ENCODE measurements at places on chromosomes 3 and 15. TPM values are rescaled to one million over a fixed set of nuclear protein-coding genes. Genes with fewer than 3 reads are reported as not detected.

- DNase-seq: no peak
Observed at GRCh38 chr3:177885063-177885462, 651.2 kb upstream of the KCNMB2 start.

LYZL4 gene
- not detected for total RNA-seq

PLSCR4 gene
- total RNA-seq: 3.8 TPM

DNA sequence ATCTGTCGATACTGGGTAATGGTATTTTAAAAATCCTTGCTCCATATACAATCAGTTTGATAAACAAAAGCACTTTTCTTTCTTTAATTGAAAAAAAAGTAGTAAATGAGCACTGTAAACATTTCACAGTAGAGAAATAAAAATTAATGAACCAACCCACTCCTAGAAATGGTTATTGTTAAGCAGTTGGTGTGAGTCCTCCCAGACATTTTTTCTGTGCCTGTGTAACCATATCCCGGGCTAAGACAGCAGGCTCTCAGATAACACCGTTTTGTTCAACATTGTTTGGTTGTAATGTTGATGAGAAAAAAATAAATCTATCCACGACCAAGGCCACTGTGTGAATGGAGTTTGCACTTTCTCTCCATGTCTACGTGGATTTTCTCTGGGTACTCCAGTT, 42.6 kb downstream of the PXK start:
- no peak for DNase-seq

DNA sequence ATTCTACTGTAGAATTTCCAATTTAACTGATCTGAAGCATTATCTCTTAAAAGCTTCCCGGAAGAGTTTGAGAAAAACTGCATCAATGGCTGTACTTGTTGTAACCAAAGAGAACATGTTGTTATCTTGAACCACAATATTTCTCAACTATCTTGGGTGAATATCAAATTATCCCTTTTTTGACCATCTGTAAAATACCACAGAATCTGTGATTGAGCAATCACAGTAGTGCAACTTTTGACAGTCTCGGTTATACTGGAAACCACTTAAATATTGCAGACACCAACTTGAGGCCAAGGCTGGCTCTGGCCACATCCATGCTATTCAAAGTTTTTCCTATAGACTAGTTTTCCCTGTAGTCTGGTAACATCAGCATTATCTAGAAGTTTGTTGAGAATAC, 842.8 kb upstream of the EPHA6 start:
- no peak for DNase-seq

MYO5A gene
- 33.3 TPM for total RNA-seq

GPR156 gene
- total RNA-seq: 0.72 TPM

GRCh38 chr3:9951962-9952805, at the start of gene PRRT3:
Gene PRRT3 (minus strand): TSS chr3:9952408. CDS start chr3:9950115, 2,293 bp downstream.
- peak; percentile 76 for DNase-seq

DNA sequence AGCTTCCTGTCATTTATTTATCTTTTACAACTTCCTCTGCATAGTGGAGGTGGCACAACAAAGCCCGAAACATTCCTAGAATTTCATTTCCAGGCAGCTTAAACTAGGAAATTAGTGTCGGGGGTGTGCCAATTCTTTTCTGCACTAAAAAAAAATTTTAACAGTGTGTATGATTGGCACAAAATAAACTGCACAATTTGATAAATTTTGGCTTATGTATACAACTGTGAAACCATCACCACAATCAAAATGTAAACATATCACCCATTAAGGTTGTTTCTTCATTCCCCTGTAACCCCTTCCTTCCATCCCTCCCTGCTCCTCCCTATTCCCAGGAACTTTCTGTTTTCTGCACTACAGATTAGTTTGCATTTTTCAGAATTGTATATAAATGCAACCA, 54.7 kb downstream of the RPL39L start:
- no peak for DNase-seq

DNA sequence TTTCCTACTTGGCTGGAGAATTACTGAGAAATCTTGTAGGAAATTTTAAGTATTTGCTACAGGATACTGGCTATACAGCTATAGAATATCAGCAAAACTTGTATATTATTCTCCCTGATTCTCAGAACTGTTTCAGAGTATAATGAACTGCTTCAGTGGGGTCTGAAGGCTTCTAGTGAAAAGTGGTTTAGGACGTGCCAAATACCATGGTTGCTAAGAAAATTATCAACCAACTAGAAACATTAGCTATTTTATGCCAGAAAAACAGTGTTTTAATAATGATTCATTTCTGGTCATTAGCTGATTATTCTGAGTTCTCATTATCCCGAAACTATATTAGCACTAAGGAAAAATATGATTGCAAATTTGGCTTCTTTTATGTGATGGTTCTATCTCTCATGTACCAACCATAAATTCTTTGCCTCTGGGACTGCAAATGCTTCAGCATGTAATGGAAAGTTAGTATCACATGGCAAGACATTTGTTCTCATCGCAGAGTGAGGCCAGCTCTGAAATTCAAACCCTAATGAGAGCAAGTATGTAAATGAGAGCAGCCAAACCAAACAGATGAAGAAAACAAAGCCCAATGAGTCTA, 11.0 kb upstream of the TSC22D2 start:
- no peak for DNase-seq

GRCh38 chr3:174397848-174398247, 461.3 kb upstream of the NAALADL2 start:
- no peak for DNase-seq

IQSEC1 gene
- total RNA-seq: 37.2 TPM

GRCh38 chr15:43763819-43764446, 12.8 kb downstream of the ELL3 start:
- no peak for DNase-seq

IL20RB gene
- 2.3 TPM for total RNA-seq

HTR3E gene
- total RNA-seq: not detected

DNA sequence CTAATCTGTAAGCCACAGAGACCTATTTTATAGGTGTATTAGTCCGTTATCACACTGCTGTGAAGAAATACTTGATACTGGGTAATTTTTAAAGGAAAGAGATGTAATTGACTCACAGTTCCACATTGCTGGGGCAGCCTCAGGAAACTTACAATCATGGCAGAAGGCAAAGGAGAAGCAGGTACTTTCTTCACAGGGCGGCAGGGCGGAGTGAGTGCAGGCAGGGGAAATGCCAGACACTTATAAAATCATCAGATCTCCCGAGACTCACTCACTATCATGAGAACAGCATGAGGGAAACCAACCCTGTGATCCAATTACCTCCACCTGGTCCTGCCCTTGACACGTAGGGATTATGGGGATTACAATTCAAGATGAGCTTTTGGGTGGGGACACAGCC, 108.7 kb downstream of the GALK2 start:
- no peak for DNase-seq

B2M gene
- total RNA-seq: 105 TPM

IL17RE gene
- 3.0 TPM for total RNA-seq

- DNase-seq: no peak
Observed at GRCh38 chr3:110070161-110070916, 733.0 kb upstream of the DPPA4 start.

All from WTC11 (cell line).